Activated naive CD8-positive, alpha-beta T cell treated with anti-CD3 and anti-CD28 coated beads for 36 hours (primary cell): ENCODE measurements at places on chromosomes 12 and 14. TPM values are rescaled to one million over a fixed set of nuclear protein-coding genes. Genes with fewer than 3 reads are reported as not detected.

- no peak for DNase-seq
- H3K27ac ChIP-seq, result no peak overlapping the region
- H3K36me3 ChIP-seq, result no peaks in the 10 kb centered on the region
- H3K4me3 ChIP-seq, result no peak overlapping the region
- H3K27me3 ChIP-seq, result no peaks in the 10 kb centered on the region
These were observed 400.7 kb downstream of the DAD1 start for GRCh38 chr14:22188318-22188717.

- no peaks in the 10 kb centered on the region for H3K4me1 ChIP-seq
- peaks cover 5% of the 10 kb centered on the region for H3K36me3 ChIP-seq
- no peak overlapping the region for H3K4me3 ChIP-seq
- no peak overlapping the region for H3K27ac ChIP-seq
These were observed 180.3 kb downstream of the RAD51B start for GRCh38 chr14:67999705-68000384.

GRCh38 chr12:132026796-132027500 lies 77.2 kb downstream of the EP400 start:
- no peaks in the 10 kb centered on the region for H3K4me1 ChIP-seq
- H3K27ac ChIP-seq, result no peak overlapping the region
- no peak for DNase-seq
- peaks cover 15% of the 10 kb centered on the region for H3K36me3 ChIP-seq
- no peak overlapping the region for H3K4me3 ChIP-seq

- H3K36me3 ChIP-seq, result peaks cover 2% of the 10 kb centered on the region
- no peak overlapping the region for H3K27ac ChIP-seq
- H3K27me3 ChIP-seq, result peaks cover 36% of the 10 kb centered on the region
- peaks cover 42% of the 10 kb centered on the region for H3K4me1 ChIP-seq
These were observed 414.4 kb downstream of the DPF3 start for GRCh38 chr14:72479461-72479931.

- no peak for DNase-seq
- no peak overlapping the region for H3K27ac ChIP-seq
- H3K4me3 ChIP-seq, result no peak overlapping the region
- no peaks in the 10 kb centered on the region for H3K36me3 ChIP-seq
These were observed 64.2 kb downstream of the CLMN start for GRCh38 chr14:95255487-95255886.

GRCh38 chr14:77794357-77794756 lies 5.6 kb upstream of the ADCK1 start:
- DNase-seq, result no peak
- no peaks in the 10 kb centered on the region for H3K36me3 ChIP-seq
- no peak overlapping the region for H3K27ac ChIP-seq
- H3K4me1 ChIP-seq, result peaks cover under 1% of the 10 kb centered on the region
- no peak overlapping the region for H3K4me3 ChIP-seq
- H3K27me3 ChIP-seq, result peaks cover 23% of the 10 kb centered on the region

GRCh38 chr12:116418551-116418950 lies 140.6 kb upstream of the MAP1LC3B2 start:
- H3K36me3 ChIP-seq, result no peaks in the 10 kb centered on the region
- no peaks in the 10 kb centered on the region for H3K4me1 ChIP-seq
- H3K4me3 ChIP-seq, result no peak overlapping the region
- H3K27ac ChIP-seq, result no peak overlapping the region
- no peak for DNase-seq

GRCh38 chr12:124327362-124328043 lies 32.6 kb downstream of the RFLNA start:
- peaks cover 29% of the 10 kb centered on the region for H3K36me3 ChIP-seq
- H3K27me3 ChIP-seq, result no peaks in the 10 kb centered on the region
- no peak overlapping the region for H3K4me3 ChIP-seq
- no peaks in the 10 kb centered on the region for H3K4me1 ChIP-seq
- DNase-seq, result no peak

DNA sequence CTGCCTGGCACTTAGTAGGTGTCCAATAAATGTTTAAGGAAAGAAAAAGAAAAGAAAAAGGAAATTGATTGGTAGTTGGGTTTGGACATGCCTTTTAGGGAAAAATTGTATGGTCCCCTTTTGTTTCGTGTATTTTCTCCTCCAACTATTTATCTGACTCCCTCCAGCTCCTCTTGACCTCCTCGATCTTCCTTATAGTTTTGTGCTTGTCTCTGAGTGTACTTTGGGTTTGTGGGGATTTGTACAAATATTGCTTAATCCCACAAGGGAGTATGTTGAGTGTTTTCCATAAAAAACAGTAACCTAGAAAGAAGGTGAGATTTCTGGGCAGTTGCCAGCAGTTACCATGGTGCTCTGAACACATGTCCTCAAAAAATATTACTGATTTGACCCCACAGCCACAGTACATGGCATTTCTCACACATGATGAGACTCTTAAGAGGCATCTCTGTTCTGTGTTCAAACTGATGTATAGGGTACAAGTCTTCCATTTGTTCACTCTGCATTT lies 15.7 kb downstream of the PLEKHG7 start:
- no peak for DNase-seq
- no peaks in the 10 kb centered on the region for H3K4me1 ChIP-seq
- no peaks in the 10 kb centered on the region for H3K36me3 ChIP-seq
- H3K27me3 ChIP-seq, result no peaks in the 10 kb centered on the region
- no peak overlapping the region for H3K27ac ChIP-seq
- H3K4me3 ChIP-seq, result no peak overlapping the region

- DNase-seq, result no peak
- H3K27ac ChIP-seq, result no peak overlapping the region
- H3K27me3 ChIP-seq, result no peaks in the 10 kb centered on the region
- H3K36me3 ChIP-seq, result no peaks in the 10 kb centered on the region
- peaks cover 18% of the 10 kb centered on the region for H3K4me1 ChIP-seq
These were observed 8.5 kb upstream of the HSP90AA1 start for GRCh38 chr14:102095231-102095870.

Gene BDKRB2
- total RNA-seq, result not detected

Gene LTB4R2
- total RNA-seq, result 11.5 TPM

Gene LHX5
- total RNA-seq, result not detected

Gene PRB2
- not detected for total RNA-seq

Gene RNASE3
- not detected for total RNA-seq

Gene SHMT2
- total RNA-seq, result 532 TPM

Gene SIX6
- not detected for total RNA-seq

Gene IL31
- total RNA-seq, result not detected
